ENCODE measurements at places on chromosomes 5 and 9.
A peak's percentile ranks its signal among the peaks of the same experiment; 100 is the strongest.

GRCh38 chr5:55625589-55625909 lies 86.6 kb downstream of the SLC38A9 start:
- DNase-seq = no peak

- no peak for DNase-seq
Observed at GRCh38 chr5:130316971-130317680, 412.9 kb downstream of the CHSY3 start.

DNA sequence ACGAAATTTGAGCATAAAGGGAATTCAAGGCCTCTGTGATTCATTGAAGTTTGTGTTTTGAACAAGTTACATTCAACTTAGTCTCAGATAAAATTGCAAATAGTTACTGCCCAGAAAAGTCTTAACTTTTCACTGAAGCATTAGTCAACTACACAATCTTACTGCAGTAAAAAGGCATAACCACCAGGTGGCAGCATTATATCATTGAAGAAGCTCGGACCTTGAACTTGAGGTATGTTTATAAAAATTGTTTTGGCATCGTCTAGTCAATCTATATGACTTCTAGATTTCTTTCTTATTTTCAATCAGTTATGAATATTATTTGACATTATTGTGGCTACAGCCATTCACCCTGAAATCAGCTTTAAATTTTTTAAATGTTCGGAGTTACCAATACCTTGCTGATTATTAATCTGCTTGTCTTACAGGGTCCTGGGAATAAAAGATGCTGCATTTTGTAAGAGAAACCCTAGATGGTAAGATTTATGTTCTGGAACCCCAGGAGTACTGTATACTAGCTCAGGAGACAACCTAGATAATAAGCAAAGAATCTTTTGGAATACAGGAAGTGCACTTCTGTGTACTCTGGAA lies 83.9 kb upstream of the GRAMD2B start:
- peak; percentile 50 for DNase-seq

GRCh38 chr9:130128733-130129431 lies 43.3 kb upstream of the NCS1 start:
- peak; percentile 72 for DNase-seq

DNA sequence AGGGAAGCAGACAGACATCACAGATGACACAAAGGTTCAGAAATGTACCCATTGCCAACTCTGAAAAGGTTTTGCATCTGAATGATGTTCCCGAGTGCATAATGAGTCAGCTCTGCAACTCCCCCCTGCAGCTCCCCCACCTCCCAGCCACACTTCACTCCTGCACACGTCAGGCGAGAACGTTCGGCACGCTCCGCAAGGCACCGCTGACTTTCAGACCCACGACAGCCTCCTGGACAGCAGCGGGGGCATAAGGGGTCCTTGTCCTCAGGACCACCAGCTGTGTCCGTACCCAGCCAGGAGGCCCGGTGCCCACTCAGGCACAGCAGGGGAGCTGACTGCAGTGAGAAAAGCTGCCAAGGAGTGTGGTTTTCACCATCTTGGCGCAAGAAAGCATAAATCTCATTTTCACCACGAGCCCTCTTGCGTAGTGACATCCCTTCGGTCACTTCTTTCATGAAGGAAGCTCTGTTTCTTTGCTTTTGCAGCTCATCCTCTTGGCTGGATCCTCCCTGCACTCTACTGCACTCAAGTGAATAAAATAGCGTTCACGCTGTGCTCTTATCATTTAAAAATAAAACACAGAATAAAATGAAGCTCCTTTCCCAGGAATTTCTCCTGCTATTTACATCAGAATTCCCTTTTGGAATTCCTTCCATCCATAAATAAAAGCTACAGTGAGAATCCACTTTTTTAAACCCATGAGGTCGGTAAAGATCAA lies 9.9 kb downstream of the GFPT2 start:
- DNase-seq = no peak

DNA sequence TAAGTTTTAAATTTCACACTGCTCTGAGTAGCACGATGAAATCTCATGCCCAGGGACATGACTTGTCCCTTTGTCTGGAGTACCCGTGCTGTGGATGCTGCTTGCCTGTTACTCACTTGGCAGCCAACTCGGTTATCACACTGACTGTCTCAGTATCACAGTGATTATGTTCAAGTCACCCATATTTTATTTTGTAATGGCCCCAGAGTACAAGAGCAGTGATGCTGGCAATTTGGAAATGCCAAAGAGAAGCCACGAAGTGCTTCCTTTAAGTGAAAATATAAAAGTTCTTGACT lies 22.8 kb upstream of the SCGB3A2 start:
- DNase-seq = no peak

GRCh38 chr9:126756238-126756637 lies 48.6 kb upstream of the ZBTB43 start:
- no peak for DNase-seq

DNA sequence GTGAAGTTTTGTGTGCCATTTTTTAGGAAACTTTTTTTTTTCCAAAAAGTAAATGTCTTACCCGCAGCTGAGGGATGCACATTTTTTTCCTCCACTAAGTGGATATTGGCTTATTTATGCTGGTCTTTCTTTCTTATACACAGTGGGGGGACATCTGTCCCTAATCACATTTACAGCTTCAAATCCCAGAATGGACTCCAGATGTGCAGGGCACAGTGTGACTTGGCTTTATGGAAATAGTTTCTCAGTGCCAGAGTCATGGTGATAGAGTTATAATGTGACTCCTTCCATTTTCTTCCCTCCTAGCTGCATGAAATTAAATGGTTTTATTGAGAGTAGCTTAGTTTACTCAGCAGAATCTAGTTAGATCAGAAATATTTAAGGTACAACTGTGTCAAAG lies 66.5 kb downstream of the SV2C start:
- DNase-seq = no peak

DNA sequence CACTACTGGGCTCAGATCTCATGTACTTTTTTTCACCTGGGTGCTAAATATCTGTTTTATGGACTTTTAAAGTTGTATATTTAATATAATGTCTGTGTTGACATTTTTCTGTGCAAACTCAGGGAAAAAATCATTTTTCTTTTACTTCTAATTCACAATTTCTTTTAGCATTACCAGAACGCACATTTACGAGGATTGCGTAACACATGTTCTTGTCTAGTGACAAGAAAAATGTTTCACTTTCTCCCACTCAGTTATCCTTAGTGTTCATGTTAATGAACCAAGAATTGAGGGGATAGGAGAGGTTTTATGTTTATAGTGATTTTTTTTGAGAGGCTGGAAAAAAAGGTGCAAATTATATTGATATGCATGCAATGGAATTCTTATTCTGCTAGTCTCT lies 86.3 kb upstream of the PJA2 start:
- DNase-seq = no peak

DNA sequence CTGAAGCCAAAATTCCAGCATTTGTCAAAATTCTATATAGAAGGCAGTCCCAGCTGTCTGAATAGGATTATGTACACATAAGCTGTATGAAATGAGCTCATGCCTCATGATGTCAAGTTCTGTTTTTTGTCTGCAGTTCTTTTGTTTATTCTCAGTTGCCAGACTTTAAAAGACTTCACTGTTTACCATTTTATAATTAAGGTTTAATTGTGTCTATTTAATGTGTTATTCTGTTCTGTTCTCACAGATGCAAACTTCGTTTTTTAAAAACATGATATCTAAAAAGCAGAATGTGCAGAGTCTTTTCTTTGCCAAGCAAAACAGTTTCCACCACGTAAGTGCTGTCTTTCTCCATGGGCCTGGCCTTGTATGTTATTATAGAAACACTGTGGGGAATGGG lies 31.1 kb downstream of the ERAP1 start:
- no peak for DNase-seq

DNA sequence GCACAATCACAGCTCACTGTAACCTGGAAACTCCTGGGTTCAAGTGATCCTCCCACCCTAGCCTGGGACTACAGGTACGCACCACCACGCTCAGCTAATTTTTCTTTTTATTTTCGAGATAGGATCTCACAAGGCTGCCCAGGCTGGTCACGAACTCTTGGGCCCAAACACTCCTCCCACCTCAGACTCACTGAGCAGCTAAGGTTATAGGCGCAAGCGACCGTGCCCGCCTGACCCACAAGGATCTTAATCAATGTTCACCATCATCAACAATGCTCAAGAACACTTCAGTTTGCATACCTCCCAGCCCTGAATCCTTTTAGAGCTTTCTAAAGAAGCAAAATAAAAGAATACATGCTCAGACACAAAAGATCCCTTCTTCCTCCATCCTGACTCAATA lies 13.2 kb downstream of the ETF1 start:
- no peak for DNase-seq

DNA sequence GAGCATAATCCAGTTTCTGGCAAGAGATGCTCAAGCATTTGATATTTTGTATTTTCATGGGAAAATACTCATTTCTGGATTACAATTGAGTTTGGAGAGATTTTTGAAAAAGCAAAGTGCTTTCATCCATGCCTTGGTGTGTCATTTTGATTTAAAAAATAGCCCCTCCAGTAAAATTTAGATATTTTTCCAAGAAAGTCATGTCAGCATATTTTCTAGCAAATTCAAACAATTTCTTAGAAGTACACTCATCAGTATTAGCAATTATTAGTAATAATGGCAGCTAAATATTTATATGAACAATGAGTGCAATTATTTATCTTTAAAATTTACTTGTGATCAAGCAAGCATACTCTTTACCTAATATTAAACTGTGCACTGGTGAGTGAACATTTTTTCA lies 102.2 kb upstream of the TMEM161B start:
- no peak for DNase-seq

DNA sequence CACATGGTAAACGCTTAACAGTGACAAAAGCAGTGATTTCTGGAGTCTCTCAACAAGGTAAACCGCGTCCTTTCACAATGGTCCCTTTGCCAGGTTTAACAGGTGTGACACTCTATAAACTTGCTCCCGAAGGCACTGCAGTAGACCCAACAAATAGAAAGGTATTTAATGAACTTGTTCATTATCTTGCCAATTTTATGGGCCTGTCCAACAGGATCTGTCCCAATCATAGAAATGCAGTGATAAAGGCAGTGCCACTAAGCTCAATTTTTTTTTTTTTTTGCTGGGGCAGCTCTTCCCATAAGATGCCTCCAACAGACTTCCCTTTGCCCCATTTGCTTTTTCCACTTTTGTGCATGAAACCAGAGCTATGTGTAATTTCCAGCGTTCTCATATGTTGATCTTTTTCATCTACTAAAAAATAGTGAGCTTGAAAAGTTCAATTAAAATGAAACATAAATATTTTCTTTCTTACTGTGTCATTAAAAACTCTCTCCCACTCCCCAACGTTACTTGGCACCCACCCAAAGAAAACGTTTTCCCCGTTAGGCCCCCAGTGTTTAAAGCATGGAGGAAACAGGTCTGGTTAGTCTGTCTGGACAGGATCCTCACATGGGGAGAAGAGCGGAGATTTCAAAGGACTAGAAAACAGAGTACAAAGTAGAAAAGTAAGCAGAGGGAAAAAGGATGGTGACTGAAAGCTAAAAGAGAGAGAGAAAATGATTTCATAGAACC lies 80.9 kb upstream of the SPATA31D4 start:
- no peak for DNase-seq

- DNase-seq = no peak
Observed at GRCh38 chr5:58043032-58043945, 416.6 kb downstream of the PLK2 start.

All from stimulated activated CD8-positive, alpha-beta memory T cell treated with anti-CD3 and anti-CD28 coated beads, Interleukin-4, amount 100 ng/mL, for 48 hours (primary cell).